SHP77 treated with DMSO at 0.1 percent for 48 hours (cell line): ENCODE measurements at places on chromosomes 7 and 10.

DNA sequence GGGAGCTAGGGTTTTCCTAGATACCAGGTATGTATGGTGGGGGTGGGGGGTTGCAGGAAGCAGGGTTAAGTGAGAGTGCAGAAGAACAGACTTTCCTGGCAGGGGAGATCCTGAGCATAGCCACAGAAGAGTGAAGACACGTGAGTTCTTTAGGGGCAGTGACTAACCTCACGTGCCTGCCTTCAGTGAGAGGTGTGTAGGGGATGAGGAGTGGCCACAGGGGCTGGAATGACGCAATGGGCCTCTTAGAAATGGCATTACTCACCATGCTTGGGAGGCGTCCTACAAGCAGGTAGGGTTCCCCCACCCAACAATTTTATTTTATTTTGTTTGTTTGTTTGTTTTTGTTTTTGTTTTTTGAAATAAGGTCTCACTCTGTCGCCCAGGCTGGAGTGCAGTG, 698.6 kb upstream of the NRP1 start:
- no peak for DNase-seq

DNA sequence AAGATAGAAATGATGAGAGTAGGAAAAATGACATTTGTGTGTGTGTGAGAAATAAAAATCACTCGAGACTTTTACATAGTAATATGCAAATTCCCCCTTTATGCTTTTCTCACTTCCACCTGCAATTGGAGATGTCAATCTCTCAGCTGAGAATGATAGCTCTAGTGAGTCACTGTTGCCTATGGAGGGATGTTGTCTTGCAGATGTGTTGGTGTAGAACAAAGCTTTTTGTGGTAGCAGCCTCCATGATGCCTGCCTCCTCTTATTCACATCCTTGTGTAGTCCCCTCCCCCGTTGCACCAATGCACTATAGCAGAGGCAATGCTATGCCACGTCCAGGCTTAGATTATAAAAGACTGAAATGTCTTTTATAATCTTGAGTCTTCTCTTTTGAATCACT, 33.8 kb downstream of the SPAG6 start:
- no peak for DNase-seq

- DNase-seq, result no peak
Observed at GRCh38 chr10:11793762-11794479, 29.2 kb upstream of the PROSER2 start.

DNA sequence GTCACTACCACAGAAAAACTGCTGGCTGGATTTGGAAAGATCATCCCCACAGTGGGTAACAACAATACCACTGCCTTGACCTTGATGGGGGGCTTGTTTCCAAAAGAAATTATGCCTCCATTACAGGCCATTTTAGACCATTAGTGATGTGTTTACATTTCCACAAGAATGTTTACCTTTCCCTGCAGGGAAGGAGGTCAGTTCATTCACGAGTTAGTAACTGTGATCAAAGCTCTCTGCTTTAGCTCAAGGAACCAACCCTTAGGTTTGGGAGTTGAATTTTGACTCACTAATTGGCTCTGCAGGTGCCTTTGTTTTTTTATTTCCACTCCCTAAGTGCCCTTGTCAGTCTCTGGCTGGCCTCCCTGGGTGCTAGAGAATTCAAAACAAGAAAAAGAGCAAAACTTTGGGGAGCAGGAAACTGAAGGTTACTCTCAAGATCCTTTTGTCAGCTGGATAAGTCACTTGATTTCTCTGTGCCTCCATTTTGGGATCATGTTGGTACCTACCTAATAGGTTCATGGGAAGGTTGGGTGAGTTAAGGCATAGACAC, 41.1 kb upstream of the NUPR2 start:
- DNase-seq, result no peak

DNA sequence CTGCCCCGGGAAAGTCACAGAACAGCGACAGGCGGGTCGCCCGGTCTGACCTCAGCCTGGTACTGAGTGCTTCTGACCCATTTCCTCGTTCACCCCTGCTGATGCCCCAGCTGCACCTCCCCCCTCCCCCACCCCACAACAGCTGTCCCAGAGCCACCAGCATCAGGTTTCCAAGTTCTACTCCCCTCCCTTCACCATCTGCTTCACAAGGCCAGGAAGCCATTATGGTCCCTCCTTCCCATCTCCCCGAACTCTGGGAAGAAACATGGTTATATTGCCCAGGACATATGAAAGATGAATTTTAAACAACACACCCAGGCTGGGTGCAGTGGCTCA, 301.9 kb upstream of the GALNT17 start:
- no peak for DNase-seq

- DNase-seq, result no peak
Observed at GRCh38 chr7:142248166-142249160, 9.4 kb downstream of the PRSS58 start.

DNA sequence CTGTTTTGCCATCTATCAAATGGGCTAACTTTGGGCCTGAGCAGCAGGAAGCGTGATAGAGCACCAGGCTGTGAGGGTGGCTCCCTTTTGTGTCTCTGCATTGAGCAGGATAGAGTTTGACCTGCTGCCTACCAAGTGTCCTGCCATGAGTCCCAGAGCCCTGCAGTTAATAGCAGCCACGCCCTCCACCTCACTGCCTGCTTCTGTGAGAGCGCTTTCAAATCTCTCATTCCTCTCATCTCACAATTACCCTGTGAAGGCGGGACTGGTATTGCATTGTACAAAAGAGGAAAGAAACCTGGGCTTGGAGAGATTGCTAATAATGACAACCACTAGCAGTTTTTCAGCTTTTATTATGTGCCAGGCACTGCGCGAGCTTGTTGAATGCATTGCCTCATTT, 39.9 kb downstream of the UNC5B start:
- DNase-seq, result no peak

GRCh38 chr10:91597197-91597881, 35.5 kb downstream of the PPP1R3C start:
- DNase-seq, result no peak

DNA sequence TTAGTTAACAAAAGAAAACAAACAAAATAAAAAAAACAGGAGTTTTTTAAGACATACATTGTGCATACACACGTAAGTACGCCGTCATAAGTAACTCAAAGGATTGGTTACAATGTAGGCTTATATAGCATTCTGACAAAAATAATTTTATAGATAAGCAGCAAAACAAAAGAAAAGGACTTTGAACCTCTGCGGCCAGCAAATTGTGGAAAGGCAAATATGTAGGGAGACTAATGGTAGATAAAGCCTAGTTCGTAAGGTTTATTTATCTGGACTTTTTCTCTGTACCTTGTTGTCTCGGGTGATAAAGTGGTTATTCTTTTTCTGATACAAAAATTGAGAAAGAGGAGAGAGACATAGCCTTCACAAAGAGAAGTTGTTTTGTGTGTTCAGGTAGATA, 891.9 kb downstream of the CNTNAP2 start:
- DNase-seq, result no peak

DNA sequence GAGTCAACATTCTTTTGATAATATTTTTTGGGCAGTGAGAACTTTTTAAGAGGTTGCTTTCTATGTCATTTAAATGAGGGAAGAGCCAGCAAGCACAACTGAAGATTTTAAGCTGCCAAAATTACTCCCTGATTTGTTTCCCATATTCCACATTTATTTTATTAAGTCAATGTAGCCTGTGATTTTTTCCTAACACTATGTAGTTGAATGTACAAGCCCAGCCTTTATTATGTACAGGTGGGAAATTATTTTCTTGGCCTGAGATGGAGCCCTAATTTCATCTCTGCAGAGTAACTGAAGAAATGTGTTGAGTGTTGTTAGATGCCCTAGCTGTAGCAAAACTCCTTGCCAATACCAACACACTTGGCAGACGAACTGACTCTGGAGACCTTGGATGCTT, 83.1 kb upstream of the MINDY3 start:
- DNase-seq, result no peak

DNA sequence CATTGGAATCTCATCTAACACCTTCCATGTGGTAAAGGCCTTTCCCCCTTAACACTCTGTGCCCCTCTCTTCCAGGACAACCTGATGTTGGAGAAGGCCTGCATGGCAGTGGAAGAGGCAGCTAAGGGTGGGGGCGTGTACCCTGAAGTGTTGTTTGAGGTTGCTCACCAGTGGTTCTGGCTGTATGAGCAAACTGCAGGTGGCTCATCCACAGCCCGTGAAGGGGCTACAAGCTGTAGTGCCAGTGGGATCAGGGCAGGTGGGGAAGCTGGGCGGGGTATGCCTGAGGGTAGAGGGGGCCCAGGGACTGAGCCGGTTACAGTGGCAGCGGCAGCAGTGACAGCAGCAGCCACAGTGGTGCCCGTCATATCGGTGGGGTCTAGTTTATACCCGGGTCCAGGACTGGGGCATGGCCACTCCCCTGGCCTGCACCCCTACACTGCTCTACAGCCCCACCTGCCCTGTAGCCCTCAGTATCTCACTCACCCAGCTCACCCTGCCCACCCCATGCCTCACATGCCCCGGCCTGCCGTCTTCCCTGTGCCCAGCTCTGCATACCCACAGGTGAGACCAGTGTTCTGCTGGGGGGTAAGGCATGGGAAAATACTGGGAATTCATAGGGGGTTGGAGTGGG, 12.4 kb downstream of the NDST2 start:
- no peak for DNase-seq

DNA sequence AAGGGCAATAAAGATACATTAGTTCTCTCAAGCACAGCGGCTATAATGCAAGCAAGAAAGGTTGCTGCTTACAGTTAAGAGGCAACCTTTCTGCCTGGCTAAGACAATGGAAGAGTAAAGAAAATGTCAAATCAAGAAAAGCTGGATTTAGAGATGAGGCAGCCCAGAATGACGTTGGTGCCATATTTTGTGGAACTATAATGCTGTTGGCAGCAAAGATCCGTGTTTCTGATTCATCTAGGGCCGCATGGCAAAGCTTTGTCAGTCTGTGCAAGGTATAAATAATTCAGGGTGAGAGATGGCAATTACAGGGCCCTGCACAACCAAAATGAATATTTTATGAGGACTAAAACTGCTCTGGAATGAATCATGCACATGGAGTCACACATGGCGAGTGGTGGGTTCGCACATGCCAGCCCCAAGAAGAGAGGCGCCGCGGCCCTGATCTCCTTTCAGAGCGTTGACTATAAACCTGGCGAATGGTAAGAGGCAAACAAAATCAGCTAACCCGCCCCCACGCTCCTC, 76.6 kb downstream of the EBF3 start:
- no peak for DNase-seq

- no peak for DNase-seq
Observed at GRCh38 chr10:128864554-128865295, 602.3 kb upstream of the MGMT start.

- peak; percentile 10 for DNase-seq
Observed at GRCh38 chr7:108335269-108335918, 120.8 kb downstream of the NRCAM start.

GRCh38 chr10:34647875-34648865, 166.9 kb downstream of the PARD3 start:
- no peak for DNase-seq

DNA sequence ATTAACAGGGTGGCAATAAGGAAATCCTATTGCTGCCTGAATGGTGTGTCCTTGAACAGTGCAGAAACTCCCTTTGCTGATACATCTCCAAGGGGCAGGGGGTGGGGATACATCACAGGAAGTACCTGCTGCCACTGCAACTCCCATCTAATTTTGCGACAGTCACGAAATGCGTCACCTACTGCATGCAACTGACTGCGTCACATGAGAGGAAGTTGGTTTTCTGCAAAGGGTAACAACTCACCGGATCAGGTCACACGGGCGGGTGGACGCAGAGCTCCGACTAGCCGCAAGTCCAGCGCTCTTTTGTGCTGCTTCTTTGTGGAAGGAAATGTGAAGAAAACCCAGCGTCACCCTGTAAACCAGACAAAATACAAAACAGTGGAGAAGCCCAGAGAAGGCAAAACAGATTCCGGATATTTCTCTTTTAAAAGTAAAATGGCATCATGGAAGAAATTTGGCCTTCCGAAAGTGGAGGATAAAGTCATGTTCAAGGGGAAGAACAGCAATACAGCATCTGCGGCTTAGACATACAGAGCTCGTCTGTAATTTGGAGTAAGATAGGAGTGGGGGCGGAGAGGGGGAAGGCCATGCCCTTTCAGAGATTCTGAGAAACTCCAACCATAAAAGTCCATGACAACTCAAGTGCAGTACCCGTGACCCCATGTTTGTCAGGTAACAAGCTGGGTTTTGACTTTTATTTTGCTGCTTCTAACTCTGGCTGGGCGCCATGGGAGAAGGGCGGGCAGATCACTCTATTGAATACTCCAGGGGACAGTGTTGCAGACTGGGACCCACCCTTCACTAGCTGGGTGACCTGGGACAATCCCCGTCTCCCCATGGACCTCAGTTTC, 32.3 kb upstream of the PLEKHS1 start:
- no peak for DNase-seq

DNA sequence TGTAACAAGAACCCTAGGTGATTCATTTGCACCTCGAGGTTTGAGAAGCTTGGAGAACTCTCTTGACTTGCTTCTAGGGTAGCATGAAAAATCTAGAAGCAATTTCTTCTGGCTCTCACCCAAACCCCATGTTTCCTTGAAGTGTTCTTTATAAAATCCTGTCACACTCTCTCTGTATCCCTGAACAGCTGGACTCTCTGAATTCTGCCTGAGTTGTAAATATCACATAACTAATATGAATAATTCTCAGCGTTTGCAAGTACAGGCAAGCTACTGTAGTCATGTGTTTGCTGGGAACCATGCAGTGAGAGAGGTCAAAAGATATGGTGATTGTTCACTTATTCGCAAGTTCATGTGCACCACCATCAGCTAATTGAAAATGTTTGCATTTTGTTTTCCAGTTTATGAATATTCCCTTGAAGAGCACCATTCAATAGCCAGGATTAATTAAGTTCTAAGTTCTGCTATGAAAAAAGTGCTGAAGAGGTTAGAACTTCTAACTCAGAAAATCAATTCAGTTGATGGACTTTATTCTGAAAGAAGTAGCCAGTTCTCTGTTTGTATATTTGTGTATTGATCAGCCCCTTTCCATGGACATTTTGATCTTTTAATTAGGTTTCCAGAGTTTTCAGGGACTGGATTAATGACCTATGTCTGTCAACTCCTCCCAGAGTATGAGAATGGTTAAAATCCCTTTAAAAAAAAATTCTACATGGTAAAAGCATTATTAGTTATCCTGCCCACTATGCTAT, 243.0 kb downstream of the PLXDC2 start:
- no peak for DNase-seq

DNA sequence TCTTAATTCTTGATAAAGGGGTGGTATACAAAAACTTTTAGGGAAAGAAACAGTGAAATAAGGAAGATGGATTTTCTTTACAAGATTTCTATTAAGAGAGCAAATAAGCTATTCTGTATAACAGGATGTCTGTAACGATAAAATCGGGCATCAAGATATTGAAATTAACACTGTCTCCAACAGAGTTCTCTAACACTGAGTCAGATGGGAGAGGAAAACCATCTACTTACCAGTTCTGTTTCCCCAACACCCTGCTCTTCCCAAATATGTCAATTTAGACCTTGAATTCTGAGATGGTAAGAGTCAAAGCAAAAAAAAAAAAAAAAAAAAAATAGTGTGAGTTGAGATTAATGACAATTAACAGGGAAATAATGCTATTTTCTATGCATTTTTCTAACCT, 23.0 kb downstream of the SMURF1 start:
- DNase-seq, result no peak

- peak; percentile 53 for DNase-seq
Observed at GRCh38 chr10:13347500-13348156, 465 bp downstream of the SEPHS1 start.
